HEK293T (cell line): ENCODE measurements at places on chromosomes 12 and 14.

GRCh38 chr12:112506513-112507166 is 87.9 kb downstream of the PTPN11 start:
- DNase-seq = no peak

- DNase-seq = no peak
Measured at GRCh38 chr14:101557811-101558738, 3.2 kb upstream of the DIO3 start.

GRCh38 chr12:101019667-101020066 is 190.4 kb downstream of the SLC5A8 start:
- no peak for DNase-seq

- DNase-seq = no peak
Measured at GRCh38 chr12:129305851-129306250, 452.6 kb downstream of the GLT1D1 start.

DNA sequence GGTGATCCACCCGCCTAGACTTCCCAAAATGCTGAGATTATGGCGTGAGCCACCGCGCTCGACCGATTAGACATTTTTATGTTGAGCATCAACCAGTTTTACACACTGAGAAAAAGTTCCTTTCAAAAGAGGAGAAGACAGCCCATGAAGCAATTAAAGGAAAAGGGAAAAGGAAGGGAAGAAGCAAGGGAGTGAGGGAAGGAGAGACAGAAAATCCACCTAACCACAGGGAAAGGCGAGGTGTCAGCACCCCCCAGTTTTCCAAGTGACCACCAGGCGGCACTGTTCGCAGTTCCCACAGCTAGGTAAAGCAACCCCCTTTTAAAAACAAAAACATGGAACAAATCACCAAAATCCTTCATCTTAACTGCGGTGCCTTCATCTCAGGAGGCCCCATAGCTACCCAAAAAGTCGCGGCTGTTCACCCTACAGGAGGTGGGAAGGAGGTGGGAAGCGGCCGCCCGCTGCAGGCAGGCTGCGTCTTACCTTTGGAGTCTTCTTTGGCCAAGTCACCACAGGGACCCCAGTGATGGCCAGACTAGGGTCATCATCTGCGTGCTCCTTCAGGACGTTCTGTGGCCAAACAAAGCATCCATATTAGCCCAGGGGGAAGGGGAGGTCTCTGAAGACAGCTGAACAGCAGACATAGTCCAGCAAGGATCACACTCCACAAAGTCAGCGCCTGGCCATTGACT is 86.6 kb downstream of the KDM2B start:
- peak; percentile 61 for DNase-seq

GRCh38 chr12:33222357-33222756 is 217.3 kb downstream of the SYT10 start:
- DNase-seq = no peak

DNA sequence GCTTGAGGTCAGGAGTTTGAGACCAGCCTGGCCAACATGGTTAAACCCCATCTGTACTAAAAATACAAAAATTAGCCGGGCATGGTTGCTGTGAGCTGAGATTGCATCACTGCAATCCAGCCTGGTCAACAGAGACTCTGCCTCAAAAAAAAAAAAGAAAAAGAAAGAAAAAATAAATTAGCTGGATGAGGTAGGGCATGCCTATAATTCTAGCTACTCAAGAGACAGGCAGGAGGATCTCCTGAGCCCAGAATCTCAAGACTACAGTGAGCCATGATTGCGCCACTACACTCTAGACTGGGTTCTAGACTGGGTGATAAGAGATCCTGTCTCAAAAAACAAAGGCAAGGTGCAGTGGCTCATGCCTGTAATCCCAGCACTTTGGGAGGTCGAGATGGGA is 16.9 kb downstream of the PPP4R3A start:
- DNase-seq = no peak

DNA sequence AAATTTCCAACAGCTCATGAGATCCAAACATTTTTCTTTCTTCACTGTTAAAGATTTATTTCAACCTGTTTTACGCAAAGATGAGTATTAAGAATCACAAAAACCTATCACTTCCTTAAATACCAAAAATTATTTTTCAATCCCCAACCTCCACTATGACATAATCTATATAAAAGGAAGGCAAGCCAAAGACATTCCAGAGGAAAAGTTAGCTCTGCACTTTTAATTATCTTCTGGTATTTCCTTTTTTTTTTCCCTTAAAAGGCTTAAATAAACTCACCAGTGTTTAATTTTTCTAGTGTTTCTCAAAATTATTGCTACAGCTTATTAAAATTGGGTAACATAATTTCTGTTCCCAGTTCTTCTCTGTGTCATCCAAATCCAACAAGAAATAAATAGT is 75.9 kb downstream of the BMP4 start:
- DNase-seq = no peak

DNA sequence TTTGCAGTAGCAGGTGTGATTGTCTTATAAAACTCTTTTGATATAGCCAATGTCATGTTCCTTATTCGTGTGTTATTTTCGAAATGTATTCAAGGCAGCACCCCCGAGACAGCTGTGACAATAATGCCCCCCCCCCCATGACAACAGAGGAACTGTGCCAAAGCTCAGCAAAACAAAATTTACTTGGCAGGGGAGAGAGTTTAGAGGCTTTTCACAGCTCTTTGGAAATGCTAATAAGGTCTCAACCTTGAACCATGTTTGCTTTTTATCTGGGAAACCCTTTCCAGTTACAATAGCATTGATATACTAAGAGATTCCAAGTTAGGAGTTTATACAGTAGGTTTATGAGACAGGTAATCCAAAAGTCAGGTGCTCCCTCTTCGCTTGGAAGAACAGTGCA is 56.4 kb upstream of the USP44 start:
- no peak for DNase-seq

DNA sequence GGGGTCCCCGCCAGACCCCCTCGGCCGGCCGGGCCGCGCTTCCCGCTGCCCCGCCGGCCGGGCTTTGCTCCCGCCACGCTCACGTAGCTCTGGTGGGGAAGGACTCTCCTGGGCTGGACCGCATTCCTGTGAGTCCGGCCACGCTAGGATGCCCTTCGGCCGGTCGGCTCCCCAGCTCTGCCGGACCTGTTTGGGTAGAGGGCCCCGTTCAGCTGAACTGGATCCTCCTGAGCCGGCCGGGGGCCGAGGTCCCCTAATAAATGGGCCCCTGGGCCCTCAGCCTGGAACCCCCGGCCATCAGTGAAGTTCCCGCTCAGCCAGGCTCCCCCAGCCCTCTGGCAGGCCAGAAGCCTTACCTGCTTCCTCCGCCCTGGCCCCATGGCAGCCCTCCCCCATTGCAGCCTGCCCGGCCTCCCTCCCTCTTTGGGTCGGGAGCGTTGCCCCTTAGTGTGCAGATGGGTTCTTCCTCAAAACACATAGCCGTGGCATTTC is 593 bp downstream of the UNC119B start:
- DNase-seq = peak; percentile 42

- DNase-seq = no peak
Measured at GRCh38 chr12:50075808-50076170, 9.4 kb upstream of the SMARCD1 start.

- DNase-seq = peak; percentile 51
Measured at GRCh38 chr12:32535288-32535999, 136.1 kb downstream of the FGD4 start.

- DNase-seq = no peak
Measured at GRCh38 chr12:25796523-25797000, 161.9 kb upstream of the RASSF8 start.

DNA sequence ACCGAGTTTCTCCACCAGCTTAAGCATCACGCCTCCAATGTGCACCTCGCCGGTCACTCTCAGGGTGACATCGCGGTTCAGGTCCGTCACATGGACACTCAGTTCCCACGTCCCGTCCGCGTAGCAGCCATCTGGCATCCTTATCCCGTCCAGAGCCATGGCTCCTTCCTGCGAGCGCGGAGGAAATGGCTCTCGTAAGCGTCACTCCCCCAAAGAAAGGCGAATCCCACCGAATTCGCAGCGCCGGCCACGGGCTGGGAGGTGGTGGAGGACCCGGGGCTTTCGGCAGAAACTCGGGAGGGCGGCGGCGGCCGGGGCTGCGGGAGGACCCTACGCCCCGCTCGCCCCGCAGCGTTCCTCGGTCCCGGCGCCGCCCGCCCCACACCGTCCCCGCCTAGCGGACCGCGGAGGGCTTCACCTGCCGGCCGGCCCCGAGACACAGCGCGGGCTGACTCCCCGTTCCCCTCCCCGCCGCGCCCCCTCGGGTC is 396 bp downstream of the FERMT2 start:
- peak; percentile 40 for DNase-seq

DNA sequence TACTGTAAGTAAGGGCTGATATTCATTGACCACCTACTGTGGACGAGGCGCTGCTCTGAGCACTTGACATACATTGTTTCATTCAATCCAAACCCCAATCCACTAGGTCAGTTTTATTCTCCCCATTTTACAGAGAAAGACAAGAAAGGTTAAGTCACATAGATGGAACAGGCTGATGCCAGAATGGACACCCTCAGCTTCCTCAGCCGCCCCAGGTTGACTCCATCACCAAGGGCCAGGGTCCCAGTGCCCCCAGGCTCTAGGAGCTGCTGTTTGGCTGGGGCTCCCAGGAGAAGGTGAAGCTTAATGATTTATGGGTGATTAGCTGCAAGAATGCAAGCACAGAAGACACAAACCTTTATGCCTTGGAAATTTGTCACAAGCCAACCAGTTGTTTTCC is 671 bp upstream of the AQP2 start:
- DNase-seq = no peak

DNA sequence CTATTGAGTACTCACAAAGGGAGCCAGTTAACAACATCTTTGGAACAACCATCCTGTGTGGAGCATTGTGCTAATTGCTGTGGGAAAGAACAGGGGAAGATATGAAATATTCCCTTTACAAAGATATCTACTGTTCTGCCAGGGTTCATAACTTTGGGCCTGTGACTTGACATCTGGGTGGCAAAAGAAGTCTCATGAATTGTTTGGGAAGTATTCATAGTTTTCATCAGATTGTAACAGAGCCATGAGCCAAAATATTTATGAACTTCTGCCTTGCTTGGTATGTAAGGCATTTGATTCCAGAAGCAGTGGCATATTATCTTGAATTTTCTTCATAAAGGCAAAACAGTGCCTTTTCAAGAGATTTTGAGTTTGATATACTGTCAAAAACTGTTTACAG is 816.2 kb downstream of the DIO2 start:
- no peak for DNase-seq

DNA sequence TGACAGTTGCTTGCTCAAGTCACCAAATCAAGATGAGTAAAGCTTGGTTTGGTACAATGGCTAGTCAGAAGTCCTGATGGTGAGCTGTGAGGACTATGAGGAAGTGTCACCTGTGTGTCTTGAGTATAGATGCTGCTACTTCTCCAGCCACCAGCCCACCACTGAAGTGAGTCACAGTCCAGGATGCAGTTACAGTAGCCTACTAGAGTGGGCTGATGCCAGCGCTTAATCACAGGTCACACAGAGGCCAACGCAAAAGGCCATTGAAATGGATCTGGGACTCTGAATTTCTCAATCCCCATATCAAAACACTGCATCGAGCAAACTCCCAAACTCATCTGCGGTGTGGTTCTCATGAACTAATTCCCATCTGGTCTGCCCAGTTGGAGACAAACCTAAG is 223.1 kb downstream of the ANO6 start:
- no peak for DNase-seq

DNA sequence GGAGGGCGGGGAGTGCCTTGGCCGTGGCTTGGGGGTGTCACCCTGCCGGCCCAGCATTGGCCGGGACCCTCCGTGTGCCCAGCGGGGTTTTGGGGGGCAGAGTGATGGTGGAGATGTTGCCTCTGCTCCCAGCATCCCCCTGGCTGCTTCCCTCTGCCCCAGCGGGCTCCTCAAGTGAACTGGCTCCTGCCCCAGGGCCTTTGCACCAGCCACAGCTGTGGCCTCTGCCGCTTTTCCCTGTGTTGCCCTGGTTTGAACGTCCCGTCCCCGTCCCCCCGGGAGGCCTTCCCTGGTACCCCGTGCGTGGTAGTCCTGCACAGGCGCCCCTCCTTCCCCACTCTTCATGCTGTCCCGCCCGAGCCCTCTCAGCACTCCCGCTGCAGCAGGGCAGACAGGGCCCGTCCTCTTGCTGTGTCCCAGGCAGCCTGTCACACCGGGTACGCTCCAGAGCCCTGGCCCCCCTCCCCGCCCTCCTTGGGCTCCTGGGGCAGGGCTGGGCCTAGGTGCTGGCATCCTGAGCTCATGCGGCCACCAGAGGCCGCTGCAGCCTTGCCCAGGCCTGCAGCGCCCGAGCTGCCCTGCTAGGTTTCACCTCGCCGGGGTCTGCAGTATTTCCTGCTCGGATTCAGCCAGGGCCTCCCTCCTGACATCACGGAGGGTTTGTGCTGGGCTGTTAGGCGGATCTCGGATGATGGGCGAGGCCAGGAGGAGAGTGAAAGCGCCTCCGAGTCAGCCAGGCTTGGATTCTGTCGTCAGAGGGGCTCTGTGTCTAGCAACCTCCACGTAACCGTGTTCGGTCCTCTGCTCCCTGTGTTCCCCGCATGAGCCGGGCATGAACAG is 9.5 kb downstream of the NOC4L start:
- peak; percentile 86 for DNase-seq

DNA sequence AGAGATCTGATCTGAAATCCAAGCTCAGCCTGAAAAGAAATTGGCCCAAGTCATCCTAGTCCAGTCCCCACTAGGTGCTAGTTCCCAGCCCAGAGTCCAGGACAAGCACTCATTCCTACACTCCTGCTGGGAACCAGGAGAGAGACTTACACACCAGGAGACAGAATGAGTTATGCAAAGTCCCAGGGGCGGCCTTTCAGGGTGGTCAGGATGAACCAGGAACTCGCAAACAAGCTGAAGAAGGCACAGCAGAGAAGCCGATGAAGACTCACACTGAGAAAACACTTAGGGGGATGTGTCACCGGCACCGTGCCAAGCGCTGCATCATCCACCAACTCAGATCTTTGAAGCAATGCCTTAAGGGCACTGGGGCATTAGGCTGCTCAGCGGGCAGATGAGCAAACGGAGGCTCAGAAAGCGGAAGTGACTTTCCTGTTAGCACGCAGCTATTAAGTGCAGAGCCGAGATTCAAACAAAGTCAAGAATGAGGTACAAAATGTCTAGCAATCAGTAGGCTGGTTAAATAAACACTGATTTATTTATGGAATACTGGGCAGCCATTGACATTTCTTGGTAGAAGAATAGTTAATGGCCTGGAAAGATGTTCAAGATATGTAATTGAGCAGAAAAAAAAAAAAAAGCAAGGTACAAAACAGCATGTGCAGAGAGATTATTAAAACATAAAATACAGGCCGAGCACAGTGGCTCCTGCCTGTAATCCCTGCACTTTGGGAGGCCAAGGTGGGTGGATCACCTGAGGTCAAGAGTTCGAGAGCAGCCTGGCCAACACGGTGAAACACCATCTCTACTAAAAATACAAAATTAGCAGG is 78.7 kb downstream of the LRRC74A start:
- DNase-seq = peak; percentile 50

- DNase-seq = no peak
Measured at GRCh38 chr12:31362759-31363415, 36.9 kb upstream of the SINHCAF start.

DNA sequence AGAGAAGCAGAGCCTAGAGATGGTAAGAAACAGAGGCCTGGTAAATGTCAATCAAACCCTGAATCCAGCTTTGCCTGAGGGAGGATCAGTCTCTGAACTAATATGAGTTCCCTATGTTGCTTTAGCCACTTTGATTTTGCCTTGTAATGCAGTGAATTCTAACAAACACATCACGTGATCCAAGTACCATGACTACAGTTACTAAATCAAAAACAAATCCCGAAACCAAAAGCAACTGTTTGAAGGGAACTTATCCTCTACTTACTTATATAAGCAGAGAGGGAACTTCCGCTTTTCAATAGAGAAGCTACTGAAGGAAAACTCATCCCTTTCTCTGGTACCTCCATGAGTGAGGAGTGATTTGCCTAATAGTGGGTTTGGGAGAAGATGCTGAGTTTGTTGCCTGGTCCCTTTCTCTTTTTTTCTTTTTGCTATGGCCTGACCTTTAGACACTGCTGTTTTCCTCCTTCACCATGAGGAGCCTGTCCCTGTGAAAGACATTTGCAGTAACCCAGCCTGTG is 7.7 kb upstream of the PPTC7 start:
- no peak for DNase-seq
